ACHN (cell line): ENCODE measurements at places on chromosomes 1 and 21.

- no peak for DNase-seq
Measured at GRCh38 chr1:160818207-160818937, 22.4 kb downstream of the LY9 start.

DNA sequence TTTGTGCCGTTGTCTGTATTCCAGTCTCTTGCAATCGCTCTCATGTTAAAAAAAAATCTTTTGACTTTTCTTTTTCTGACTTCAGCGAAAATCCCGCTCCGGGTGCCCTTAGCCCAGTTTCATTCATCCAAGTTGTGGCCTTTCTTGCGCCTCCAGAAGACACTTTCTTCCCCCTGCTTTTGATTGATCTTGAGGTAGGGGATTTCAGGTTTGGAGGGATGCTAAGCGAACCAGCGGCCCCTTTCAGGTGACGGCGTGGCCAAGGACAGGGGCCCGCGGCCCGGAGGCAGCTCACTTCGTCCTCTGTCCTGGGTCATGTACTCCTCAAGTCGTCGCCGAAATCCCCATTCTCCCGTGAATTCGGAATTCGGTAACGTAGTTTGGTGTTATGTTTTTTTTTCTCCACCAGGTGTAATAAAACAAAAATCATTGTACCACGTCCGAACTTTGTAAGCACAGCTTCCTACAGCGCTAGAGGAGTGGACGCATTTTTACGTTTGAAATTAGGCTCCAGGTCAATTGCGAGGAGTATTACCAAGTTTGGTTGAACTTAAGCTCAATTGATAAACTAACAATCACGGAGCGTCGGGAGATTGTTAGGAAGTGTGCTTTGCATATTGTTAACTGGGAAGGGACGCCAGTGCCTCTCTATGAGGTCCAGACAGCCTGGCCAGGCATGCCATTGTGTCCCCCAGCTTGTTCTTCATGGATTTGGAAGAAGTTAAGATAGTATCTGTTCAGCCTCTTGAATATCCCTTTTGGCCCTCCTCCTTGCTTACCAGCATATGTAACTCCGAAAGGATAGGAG lies 1.1 kb downstream of the MRPS6 start:
- DNase-seq: peak; percentile 5

- no peak for DNase-seq
Measured at GRCh38 chr1:167981933-167982332, 45.1 kb upstream of the MPC2 start.

GRCh38 chr1:97806326-97806725 lies 114.5 kb downstream of the DPYD start:
- no peak for DNase-seq

DNA sequence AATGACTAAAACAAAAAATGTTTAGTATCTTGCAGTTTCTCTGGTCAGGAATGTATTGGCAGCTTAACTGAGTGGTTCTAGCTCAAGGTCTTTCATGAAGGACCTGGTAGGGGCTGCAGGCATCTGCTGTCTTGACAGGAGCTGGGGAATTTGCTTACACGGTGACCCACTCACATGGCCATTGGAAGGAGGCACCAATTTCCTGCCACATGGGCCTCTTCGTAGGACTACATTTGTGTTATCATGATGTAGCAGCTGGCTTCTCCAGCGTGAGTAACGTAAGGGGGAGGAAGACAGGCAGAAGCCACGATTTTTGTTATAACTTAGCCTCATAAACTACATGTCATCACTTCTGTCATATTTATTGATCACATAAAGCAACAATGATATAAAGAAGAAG lies 376.3 kb downstream of the AMY1C start:
- DNase-seq: peak; percentile 30

GRCh38 chr1:2255420-2256369 lies 27.6 kb downstream of the SKI start:
- peak; percentile 50 for DNase-seq

- DNase-seq: no peak
Measured at GRCh38 chr1:85479491-85479890, 14.5 kb upstream of the DDAH1 start.

- no peak for DNase-seq
Measured at GRCh38 chr1:216173376-216173995, 249.8 kb downstream of the USH2A start.

DNA sequence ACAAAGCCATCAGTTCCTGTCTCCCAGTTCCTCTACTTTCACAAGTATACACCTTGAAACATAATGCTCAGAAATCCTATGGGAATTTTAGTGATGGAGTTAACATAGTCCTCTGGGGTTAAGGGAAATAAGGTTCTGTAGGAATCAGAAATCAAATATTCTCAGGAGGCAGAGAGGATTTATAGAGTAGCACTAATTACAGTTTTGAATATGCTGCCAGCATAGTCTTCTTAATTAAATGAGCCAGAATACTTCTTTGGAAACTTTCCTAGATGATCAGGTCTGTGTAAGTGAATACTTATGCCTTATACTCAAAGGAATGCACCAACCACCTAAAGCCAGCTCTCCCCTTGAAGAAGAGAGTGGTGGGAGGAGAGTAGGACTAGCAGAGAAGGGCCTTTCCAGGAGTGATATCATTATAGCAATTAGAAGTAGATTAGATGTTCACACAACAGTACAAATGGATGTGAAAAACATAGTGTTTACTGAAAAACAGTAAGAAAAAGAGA lies 31.4 kb upstream of the DIRAS3 start:
- no peak for DNase-seq

DNA sequence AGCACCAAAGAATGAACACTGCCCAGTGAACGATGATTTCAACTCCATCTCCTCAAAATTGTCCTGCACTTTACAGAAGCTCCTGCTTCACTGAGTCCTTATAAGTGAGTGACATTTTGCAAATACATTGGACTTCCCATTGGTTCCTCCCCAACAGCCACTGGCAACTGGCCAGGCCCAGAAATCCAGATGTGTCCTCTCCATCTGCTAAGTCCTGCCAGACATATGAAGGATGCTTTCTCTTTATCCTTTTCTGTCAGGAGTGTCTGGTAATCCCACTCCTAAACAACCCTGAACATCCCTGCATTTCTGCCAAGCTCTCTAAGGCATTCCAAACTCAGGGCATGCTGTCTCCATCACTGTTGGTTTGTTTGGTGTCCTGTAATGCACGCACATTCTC lies 271.8 kb downstream of the RRAGC start:
- DNase-seq: no peak

- DNase-seq: no peak
Measured at GRCh38 chr1:216814576-216815259, 91.5 kb upstream of the ESRRG start.

DNA sequence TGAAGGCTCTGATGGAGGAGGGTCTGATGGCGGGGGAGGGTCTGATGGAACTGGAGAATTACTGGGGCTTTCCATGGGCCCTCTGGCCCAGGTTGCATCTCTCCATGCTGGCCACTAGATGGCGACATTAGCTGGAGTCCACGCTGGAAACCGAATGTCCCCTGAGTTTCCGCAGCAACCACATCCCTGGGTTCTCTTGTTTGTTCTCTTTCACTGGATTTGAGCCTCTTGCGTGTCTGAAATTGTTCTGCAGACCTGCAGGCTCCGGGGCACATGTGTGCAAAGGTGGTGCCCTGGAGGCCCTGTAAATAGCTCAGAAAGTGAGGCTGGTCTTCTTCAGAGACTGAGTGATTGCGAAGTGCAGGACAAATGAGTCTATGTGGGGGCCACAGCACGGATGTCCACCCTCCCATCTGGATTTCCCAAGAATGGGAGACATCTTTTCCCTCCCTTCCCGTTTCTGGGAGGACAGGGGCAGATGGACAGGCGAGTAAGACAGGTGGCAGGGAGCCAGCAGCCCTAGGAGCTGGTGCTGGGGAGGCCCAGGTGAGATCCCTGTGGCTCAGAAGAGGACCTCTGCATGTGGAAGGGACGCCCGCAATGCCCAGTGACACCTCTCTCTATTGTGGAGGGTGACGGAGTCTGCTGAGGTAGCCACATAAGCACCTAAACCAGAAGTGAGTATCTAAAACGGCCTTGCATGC lies 73.2 kb upstream of the ABCG1 start:
- peak; percentile 39 for DNase-seq

DNA sequence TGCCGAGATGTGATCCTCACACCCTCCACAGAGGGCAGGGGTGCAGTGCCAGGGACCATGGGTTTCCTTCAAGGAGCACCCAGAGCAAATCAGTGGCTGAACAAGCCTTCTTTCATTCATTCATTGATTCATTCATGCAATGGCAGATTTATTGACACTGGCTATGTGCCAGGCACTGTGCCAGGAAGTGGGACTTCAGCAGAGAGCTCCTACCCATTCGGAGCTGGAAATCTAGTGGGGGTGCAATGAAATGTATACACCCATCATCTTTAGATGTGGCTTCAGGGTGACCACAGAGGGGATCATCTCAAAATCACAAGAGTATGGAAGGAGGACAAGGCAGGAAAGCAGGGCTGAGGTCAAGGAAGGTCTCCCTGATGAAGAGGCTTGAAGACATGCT lies 18.9 kb downstream of the SLC6A9 start:
- DNase-seq: no peak

GRCh38 chr1:9605946-9606455 lies 17.3 kb downstream of the TMEM201 start:
- DNase-seq: no peak

DNA sequence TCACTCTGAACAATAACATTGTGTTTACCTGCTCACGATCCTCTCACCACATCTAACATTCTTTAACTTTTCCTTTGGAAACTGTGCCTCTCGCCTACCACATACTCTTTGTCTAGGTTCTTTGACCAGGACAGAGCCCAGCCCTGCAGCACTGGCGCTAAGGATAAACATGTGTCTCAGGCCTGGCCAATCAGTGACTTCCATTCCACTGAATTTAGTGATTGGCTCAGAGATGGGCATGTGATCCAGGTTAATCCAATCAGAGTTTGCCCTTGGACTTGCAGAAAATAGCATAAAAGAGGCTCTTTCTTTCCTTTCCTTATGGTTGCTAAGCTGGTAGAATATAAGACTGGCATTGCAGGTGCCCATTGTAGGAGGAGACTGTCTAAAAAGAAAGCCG lies 605.7 kb downstream of the MATN1 start:
- DNase-seq: no peak

GRCh38 chr1:150321826-150322166 lies 463 bp downstream of the PRPF3 start:
- no peak for DNase-seq

DNA sequence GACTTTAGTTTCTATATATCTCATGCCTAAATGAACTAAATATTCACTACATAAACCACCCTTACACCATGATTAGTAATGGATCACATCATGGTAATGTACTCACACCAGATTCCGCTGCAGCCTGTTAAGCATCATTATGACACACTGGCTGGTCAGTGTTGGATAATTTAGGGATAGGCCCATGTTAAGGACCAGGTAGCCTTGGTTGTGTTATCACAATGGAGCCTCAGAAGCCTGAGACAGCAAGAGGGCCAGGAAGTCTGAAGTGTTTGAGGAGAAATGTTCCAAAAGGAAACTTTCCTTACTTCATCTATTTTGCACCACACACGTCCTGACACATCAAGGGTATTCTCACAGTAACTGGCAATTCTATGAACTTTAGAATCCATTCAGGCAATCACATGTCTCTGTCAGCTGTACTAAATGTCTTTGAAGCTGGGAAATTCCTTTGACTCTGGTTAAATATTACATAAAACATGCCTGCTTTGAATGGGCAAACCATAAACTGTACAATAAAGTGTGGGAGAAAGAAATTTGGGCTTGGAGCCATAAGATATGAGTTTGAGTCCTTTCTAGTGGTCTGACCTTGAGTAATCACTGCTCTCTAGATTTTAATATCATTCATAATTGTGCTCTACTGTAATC lies 105.3 kb upstream of the DPT start:
- DNase-seq: peak; percentile 43

GRCh38 chr1:85933961-85934360 lies 222.6 kb downstream of the COL24A1 start:
- no peak for DNase-seq

DNA sequence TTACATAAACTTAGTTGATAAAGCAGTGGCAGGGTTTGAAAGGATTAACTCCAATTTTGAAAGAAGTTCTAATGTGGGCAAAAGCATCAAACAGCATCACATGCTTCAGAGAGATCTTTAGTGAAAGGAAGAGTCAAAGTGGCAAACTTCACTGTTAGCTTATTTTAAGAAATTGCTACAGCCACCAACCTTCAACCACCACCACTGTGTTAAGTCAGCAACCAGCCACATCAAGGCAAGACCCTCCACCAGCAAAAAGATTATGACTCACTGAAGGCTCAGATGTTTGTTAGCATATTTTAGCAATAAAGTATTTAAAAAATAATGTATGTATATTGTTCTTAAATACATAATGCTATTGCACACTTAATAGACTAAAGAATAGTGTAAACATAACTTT lies 21.3 kb upstream of the MAGI3 start:
- DNase-seq: no peak
